ENCODE measurements at places on chromosomes 7 and 10.

DNA sequence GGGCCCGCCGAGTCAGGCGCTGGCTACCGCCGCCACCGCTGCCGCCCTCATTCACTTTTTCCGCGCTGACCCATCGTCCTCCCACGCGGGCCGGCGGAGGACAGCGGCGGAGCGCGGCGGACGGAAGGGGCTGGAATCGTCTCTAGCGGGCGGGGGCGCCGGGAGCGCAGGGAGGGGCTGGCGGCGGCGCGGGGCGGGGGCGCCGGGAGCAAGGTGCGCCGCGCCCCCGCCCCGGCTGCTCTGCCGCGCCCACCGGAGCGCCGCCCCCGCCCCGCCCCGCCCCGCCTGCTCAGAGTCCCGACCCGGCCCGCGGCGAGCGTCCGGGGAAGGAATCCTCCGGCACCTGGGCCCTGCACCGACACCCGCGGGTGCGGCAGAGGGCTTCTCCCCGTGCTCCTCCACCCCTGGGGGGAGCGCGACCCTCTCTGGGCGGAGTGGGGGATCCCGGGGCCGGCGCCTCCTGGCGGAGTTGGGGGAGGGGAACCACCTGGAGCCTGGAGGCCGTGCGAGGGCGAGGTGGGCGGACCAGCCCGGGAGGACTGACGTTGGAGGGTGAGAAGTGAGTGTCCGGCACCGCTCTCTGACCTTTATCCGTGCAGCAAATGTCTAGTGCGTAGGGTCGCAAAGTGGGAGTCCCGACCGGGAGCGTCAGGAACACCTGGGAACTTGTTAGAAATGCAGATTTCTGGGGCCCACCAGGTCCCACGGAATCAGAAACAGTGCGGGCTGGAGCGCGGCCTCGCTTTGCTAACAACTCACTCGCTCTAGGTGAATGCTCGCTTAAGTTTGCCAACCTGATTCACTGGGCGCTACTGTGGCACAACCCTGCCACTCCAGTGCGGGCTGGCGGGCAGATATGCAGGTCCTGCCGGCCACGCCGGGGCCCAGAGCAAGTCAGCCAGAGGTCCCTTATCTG is at the start of gene COBL:
Gene COBL (minus strand): TSS at position 144 of the 916 bp plus-strand sequence. CDS start 176 bp downstream, outside the sequence.
- no peak for DNase-seq

- peak; percentile 98 for DNase-seq
These were observed 1.8 kb downstream of the LAMB1 start for GRCh38 chr7:108000875-108001763.

- peak; percentile 97 for DNase-seq
These were observed 724 bp downstream of the BBIP1 start for GRCh38 chr10:110918269-110918642.

- DNase-seq = no peak
These were observed 554.8 kb downstream of the CALN1 start for GRCh38 chr7:71857338-71857737.

- no peak for DNase-seq
These were observed 7.1 kb downstream of the MMRN2 start for GRCh38 chr10:86950349-86950748.

- DNase-seq = no peak
These were observed 22.3 kb downstream of the ADAMTS14 start for GRCh38 chr10:70694418-70695141.

DNA sequence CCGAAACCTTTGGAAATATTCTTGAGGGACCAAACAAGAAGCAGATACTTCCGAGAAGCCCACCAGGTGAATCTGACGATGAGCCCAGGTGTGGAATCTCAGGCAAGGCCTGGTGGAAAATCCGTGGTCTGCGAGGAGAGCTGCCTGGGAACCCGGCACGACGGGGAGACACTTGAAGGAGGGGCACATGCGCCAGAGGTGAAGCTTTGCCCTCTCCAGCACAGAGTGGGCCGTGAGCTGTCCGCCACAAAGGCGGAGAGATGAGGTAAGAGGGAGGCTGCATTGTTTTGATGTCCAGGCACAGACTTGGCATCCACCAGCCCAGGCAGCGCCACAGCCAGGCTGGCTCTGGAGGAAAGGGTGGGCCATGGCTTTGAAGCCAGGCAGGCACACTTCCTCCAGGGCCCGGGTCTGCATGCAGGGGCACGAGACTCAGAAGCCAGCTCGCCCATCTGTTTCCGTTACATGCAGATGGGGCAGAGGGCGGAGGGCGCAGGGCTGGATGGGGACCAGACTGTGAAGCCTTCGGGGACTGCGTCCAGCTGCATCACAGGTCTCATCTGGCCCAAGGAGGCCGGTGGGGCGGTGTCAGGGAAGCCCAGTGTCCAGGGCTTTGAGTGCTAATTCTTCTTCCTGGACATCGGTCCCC is 45.4 kb downstream of the CALML3 start:
- peak; percentile 27 for DNase-seq

GRCh38 chr7:26375726-26376174 is 84.1 kb downstream of the SNX10 start:
- peak; percentile 61 for DNase-seq

DNA sequence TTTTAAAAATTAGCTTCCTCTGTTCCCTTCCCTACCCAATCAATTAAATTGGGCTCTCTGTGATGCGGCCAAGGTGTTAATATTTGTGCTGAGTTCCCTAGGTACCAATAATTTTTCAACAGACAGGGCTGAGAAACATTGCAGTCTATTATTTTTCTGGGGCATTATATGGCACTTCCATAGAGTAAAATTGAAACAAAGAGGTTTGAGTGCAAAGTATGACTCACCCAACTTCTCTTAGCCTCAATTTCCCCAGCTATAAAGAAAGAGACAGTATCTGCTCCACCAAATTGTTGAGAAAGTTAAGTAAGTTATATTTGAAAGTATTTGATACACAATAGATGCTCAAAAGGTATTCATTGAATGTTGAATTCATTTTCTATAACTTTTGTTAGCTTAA is 74.9 kb downstream of the TES start:
- DNase-seq = no peak

GRCh38 chr7:136392856-136393255 is 415.7 kb upstream of the MTPN start:
- no peak for DNase-seq

- no peak for DNase-seq
These were observed 6.6 kb upstream of the SGPL1 start for GRCh38 chr10:70809011-70809611.

- DNase-seq = no peak
These were observed 17.3 kb upstream of the ARL4A start for GRCh38 chr7:12670000-12670729.

DNA sequence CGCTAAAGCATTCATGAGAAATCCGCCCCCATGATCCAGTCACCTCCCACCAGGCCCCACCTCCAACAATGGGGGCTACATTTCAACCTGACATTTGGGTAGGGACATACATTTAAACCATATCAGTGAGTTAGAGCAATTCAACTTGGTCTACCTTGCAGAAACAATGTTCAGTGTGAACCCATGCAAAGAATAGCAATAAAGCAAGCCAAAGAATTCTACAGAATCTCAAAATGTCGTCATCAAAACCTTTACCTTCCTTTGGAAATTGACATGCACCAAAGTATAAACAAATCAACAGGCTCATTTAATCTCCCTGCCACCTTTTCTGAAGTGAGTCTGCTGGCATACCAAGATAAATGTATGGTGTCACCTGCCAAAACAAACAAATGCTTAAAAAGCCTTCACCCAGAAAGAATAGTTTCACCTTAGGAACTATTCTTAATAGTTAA is 68.8 kb upstream of the ABLIM1 start:
- peak; percentile 50 for DNase-seq

- no peak for DNase-seq
These were observed 73.2 kb upstream of the TPK1 start for GRCh38 chr7:144908943-144909556.

- DNase-seq = no peak
These were observed 98.9 kb downstream of the SVIL start for GRCh38 chr10:29535778-29536453.

DNA sequence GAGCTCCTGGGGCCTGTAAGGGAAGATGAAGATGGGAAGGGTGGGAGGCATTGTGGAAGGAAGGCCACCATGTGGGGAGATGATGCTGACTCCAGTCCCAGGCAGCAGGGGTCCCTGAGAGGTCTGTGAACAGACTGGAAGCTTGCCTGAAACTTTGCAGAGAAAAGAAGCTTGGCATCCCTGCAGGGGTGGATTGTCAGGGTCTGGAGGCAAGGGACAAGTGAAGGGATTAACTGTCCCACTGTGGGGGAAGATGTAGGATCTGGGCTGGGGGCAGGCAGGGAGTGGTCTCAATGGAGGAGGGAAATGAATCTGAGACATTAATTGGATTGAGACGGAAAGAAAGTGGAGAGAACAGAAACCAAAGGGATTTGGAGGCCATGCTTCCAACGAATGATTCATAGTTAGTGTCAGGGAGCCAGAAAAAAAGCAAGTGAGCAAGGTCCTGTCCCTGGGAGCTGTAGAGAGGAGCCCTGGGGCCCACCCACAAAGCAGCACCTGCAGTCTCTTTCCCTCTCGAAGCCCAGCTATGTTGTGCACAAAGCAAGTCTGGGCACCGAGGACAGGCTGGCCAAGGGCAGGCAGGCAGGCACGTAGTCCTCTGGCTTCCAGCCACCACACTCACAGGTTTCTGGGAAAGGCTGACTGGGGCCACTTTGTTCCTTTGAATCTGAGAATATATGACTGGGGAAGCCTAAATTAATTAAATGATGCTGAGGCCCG is 4.7 kb upstream of the SLC18A3 start:
- no peak for DNase-seq

GRCh38 chr7:81394029-81394428 is 375.8 kb downstream of the HGF start:
- DNase-seq = no peak

GRCh38 chr7:25845464-25845863 is 306.5 kb upstream of the NFE2L3 start:
- DNase-seq = no peak

DNA sequence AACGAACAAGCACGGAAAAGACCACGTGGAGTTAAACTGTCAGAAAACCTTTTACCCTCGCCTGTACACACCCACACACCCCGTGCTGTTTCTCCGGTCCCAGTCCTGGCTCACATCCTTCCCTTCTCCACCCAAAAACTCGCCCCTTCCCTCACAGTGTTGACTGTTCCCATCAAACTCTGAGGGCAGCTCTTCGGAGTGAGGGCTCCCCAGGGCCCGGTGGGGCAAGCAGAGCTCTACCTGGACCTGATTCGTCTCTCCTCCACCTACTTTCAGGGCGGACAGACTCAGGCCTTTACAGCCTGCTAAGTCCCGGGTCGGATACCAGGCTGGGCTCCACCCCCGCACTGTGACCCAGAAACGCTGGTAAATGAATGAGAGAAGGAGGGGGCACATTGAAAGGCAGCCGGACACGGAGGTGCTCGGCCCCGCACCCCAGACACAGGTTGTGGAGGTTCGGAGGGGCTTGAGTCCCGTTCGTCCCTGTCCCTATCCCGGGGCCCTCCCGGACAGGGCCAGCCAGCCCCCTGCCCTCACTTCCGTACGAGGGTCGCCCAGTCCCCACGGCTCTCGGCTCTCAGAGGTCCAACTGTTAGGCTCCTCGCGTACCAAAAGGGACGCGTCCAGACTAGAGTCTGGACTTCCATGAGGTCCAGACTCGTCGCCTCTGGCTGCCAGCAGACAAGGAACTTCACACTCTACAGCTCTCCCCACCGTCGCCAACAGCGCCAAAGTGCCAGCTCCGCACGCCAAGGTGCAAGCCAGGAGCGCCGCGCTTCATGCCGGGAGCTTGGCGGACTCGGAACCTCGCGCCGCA is 31.7 kb upstream of the ASL start:
- peak; percentile 33 for DNase-seq

- no peak for DNase-seq
These were observed 28.7 kb downstream of the CHST15 start for GRCh38 chr10:124064676-124065075.

DNA sequence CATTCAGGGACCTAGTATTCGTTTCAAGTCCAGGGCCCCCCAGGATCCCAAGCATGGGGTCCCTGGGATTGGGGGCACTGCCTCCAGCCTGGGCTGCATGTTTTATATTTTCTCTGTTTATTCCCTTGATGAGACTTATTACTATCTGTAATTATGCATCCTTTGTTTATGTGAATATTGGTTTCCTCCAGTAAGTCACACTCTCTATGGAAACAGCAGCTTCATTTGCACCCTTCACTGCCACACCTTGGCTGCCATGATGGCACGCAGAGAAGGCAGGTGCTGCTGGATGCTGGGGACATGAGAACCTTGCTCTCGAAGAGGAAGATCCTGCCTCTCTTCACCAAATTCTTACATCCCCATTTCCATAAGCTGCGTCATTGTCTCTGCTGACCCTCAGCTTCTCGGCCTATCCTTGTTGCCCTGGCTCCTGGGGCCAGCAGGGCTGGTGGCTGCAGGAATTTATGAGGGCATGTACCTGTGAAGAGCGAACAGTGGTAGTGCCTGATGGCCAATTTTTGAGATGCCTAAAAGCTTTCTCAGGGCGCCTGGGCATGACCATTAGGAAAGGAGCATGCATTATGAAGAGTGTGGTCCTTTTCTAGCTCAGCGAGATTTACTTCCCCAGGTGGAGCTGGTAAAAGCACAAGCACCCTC is 479.3 kb upstream of the KLF6 start:
- no peak for DNase-seq

DNA sequence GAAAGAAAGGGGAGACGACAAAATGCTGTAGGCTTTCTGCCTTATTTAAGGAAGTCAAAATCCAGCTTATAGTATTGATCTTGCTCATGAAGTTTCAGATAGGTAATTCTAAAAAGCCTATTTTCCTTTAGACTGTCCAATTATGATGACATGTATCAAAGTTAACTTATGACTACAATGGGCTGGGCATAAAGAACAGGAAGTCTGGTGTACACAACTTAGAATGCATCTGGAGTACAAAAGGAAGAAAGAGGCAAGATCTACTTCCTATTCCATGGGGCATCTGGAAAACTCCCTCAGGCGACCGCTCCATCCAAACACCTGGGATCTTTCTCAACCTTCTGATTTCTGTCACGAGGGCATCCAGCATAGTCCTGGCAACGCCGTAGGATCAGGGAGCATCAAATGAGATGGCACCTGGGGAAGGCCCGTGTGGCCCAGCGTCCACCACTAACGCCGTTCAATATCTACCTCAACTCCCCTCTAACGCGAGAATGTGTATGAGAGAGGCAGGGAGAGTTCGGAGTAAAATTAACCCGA is 512 bp downstream of the FAM24B start:
- DNase-seq = peak; percentile 39

DNA sequence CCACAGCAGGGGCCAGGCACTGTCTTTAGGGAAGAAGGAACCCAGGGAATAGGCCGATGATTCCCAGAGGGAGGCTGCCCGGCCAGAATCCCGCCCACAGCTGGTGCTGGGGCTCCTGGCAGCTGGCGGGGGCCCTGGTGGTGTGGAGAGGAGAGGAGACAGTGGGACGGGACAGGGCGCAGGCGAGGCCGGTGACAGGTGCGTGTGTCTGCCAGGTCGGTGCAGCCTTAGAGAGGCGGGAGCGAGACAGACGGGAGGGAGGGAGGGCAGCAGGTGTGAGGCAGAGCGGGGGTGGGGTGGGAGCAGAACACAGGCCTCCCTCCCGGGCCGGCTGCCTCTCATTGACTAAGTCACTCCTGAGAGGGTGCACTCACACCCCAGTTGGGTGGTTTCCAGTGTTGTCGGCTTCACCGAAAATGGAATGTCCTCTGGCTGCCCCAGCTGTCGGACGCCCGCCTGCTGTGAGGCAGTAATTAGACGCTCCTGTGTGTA is 55.2 kb downstream of the ELFN1 start:
- no peak for DNase-seq

All from endothelial cell of umbilical vein (primary cell).